GDM1 (cell line): ENCODE measurements at places on chromosomes 2 and 18.

DNA sequence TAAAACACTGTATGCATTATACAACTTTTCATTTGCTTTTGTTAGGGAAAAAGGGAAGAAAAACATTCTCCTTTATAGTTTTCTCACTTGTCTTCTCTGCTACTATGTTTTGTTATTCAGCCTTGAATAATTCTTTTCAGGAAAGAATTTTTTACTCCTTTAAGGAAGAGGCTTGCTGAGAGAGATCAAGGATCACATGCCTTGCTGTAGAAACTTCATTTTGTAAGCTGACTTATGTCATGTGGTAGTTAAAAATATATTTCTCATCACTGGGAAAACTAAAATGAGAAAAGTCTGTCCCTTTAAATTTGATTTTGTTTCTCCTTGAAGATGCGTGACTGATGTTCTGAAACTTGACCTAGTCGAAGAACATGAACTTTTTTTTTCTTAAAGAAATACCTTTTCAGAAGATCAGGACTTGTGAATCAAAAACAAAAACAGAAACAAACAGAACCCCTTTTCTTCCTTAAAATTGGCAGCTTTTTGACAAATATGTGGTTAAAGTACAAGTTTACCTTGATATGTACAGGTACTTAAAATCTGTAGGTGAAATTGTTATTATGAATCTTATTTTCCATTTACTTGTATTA, 145.1 kb downstream of the COMMD1 start:
- DNase-seq: no peak

DNA sequence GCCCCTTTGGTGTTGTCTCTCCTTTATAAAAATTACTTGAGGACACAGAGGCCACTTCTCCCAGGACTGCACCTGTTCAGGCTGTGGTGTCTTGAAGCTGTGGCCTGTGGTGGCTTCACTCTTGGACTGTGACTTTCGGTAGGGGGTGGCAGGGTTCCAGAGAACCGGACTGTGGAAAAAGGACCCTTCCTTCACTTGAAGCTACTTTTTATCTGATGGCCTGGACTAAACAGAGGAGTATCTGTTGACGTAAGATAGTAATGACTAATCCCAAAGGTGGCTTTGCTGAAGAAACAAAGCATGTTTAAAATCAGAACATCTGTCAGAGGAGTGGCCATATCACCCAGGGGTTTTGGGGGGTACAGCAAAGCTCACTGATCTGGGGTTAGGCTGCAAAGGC, 60.8 kb downstream of the CENPO start:
- no peak for DNase-seq

- DNase-seq: no peak
Measured at GRCh38 chr2:178946494-178946893, 103.4 kb downstream of the CCDC141 start.

DNA sequence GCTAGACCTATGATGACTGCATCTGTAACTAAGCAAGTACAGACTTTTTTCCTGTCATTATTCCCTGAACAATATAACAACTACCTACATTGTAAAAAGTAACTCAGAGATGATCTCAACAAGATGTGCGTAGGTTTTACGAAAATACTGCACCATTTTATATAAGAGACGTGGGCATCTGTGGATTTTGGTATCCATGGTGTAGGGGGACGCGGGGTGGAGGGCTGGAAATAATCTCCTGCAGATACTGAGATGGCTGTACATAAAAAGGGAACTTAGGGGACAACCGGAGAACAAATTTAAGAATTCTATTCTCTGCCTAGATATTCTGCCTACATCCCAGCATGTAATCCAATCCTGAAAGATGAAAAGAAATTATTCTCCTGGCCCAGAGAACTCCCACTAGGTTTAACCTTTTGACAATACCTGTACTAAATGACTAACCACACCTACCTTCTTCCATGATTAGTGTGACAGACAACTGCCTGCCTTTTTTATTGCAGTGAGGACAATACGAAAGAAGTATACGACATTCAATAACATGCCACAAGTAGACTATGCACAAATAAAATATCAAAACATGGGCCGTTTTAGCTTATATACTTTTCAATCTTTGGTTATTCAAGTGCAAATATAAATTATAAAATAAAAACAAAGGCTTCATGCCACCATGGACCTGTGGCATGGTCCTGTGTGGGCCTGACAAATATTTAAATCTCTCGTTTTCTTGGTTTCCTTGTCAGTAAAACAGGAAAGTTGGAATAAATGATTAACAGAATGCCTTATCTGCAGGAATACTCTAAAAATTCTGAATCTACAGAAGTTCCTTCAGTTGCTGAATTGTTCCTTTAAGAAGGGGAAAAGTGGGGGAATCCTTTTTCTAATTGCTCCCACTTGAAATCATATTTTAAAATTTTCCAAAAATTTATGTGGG, 46.3 kb downstream of the RTN4 start:
- no peak for DNase-seq

- DNase-seq: no peak
Measured at GRCh38 chr2:233417282-233417681, 63.0 kb downstream of the DGKD start.
